ENCODE measurements at places on chromosomes 3 and 15. TPM values are rescaled to one million over a fixed set of nuclear protein-coding genes. Genes with fewer than 3 reads are reported as not detected.

The SPINK8 gene
- not detected for total RNA-seq

The NOX5 gene
- 0.09 TPM for total RNA-seq

The ALS2CL gene
- 41.3 TPM for total RNA-seq

The RBP2 gene
- not detected for total RNA-seq

GRCh38 chr3:68142441-68142840, 488.0 kb upstream of the SUCLG2 start:
- H3K4me1 ChIP-seq = no peaks in the 10 kb centered on the region
- no peaks in the 10 kb centered on the region for H3K36me3 ChIP-seq
- H3K27me3 ChIP-seq = no peaks in the 10 kb centered on the region
- H3K4me3 ChIP-seq = no peak overlapping the region
- no peak overlapping the region for H3K27ac ChIP-seq

- no peak for DNase-seq
- H3K27ac ChIP-seq = no peak overlapping the region
- H3K27me3 ChIP-seq = no peaks in the 10 kb centered on the region
- no peaks in the 10 kb centered on the region for H3K4me1 ChIP-seq
- no peak overlapping the region for H3K4me3 ChIP-seq
Measured at GRCh38 chr15:29182590-29182989, 87.0 kb downstream of the NSMCE3 start.

GRCh38 chr3:83393276-83393675, 1565.5 kb upstream of the CADM2 start:
- H3K27me3 ChIP-seq = no peaks in the 10 kb centered on the region
- no peaks in the 10 kb centered on the region for H3K4me1 ChIP-seq
- H3K36me3 ChIP-seq = no peaks in the 10 kb centered on the region
- no peak overlapping the region for H3K4me3 ChIP-seq
- DNase-seq = no peak

All from heart right ventricle (tissue), 16 donors.